ENCODE measurements at places on chromosomes 11 and 22.
A peak's percentile ranks its signal among the peaks of the same experiment; 100 is the strongest.

DNA sequence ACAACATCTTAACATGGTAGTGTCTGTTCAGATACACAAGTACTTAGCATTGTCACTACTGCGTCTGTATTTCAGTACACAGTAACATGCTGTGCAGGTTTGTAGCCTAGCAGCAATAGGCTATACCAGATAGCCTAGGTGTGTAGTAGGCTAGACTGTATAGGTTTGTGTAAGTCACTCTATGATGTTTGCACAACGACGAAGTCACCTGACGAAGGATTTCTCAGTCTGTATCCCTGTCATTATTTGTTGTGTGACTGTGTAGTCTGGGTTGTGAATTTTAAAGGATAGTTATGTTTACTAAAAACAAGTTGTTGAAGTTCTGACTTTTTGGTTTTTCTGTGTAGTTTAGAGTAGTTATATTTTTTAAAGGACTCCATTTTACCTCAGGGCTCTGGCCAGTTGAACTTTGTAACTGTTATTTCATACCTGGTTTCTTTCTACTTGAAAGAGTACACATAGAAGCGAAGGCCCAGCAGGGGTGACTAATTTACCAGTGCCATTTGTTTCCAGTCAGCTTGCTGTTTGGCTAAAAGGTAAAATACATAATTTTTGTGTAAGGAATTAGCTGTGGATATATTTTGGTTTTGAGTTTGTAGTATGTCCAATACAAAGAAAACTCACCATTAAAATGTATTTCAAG is 72.3 kb downstream of the PPP6R3 start:
- no peaks in the 10 kb centered on the region for H3K27me3 ChIP-seq
- H3K27ac ChIP-seq: no peak overlapping the region
- H3K36me3 ChIP-seq: peaks cover 29% of the 10 kb centered on the region
- peaks cover 73% of the 10 kb centered on the region for H3K4me1 ChIP-seq
- no peak for DNase-seq

- no peaks in the 10 kb centered on the region for H3K36me3 ChIP-seq
- H3K27me3 ChIP-seq: peaks cover 48% of the 10 kb centered on the region
- DNase-seq: no peak
- H3K4me3 ChIP-seq: no peak overlapping the region
- no peak overlapping the region for H3K27ac ChIP-seq
These were observed 81.5 kb downstream of the NAV2 start for GRCh38 chr11:19794161-19794560.

GRCh38 chr11:3132271-3132781 is 32.8 kb downstream of the OSBPL5 start:
- no peaks in the 10 kb centered on the region for H3K27me3 ChIP-seq
- H3K27ac ChIP-seq: peak overlapping the region; percentile 33
- H3K4me3 ChIP-seq: no peak overlapping the region
- H3K36me3 ChIP-seq: peaks cover 1% of the 10 kb centered on the region

DNA sequence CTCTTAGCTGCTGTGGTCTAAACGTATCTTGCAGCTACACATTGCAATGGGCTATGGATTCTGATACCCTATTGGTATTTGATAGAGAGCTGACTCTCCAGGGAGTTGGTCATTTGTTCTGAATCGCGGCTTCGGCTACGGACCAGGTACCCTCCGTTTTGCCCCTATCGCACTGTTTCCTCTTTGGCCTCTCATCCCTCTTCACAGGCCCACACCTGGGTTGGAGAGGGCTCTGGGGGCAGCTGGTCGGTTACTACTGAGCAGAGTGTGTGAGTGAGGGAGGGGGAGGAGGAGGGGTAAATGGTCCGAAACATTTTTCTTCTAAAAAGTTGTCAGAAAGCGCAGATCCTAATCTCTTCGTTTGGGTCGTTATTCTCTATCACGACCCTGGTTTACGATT is 48.8 kb upstream of the HSD17B12 start:
- no peaks in the 10 kb centered on the region for H3K4me1 ChIP-seq
- H3K27ac ChIP-seq: no peak overlapping the region
- peaks cover 2% of the 10 kb centered on the region for H3K36me3 ChIP-seq
- no peak overlapping the region for H3K4me3 ChIP-seq
- H3K27me3 ChIP-seq: peaks cover 77% of the 10 kb centered on the region
- DNase-seq: no peak

- H3K4me3 ChIP-seq: no peak overlapping the region
- peaks cover 17% of the 10 kb centered on the region for H3K4me1 ChIP-seq
- no peak overlapping the region for H3K27ac ChIP-seq
- no peaks in the 10 kb centered on the region for H3K36me3 ChIP-seq
These were observed 37.7 kb upstream of the FDX1 start for GRCh38 chr11:110392056-110392455.

DNA sequence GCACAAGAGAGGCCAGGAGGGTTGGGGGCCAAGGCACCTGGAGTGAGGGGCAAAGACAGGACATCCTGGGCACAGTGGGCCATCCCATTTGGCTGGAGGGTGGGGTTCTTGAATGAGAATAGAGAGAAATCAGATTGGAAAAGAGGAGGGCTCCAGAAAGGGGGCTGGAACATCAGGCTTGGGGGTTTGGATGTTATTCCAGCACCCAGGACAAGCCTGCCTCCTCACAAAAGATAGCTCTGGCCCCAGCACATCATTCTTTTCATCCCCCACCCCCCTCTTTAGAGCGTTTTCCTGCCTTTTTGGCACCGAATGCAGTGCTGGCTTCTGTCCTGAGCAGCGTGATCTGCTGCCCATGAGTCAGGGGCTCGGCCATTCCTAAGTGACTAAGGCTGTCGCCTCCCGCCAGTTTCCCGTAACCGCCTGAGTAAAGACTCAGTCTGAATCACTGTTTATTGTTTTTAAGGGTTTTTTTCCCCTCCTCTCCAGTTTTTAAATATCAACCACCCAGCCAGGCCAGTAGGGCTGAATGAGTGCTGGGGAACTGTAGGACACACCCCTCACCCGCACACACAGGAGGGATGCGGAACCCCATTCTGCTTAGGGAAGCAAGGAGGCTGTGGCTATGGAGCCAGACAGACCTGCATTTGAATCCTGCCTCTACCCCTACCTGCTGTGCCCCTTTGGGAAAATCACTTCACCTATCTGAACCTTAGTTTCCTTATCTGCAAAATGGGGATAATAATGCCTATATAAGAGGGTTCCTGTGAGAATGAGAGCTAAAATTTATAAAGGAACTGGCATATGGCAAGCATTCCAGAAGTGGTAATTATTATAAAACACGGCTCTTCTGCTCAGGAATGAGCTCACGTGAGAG is 32.4 kb upstream of the NAV2 start:
- H3K4me1 ChIP-seq: no peaks in the 10 kb centered on the region
- no peak overlapping the region for H3K27ac ChIP-seq
- no peak overlapping the region for H3K4me3 ChIP-seq
- no peaks in the 10 kb centered on the region for H3K36me3 ChIP-seq
- H3K27me3 ChIP-seq: peaks cover 37% of the 10 kb centered on the region

DNA sequence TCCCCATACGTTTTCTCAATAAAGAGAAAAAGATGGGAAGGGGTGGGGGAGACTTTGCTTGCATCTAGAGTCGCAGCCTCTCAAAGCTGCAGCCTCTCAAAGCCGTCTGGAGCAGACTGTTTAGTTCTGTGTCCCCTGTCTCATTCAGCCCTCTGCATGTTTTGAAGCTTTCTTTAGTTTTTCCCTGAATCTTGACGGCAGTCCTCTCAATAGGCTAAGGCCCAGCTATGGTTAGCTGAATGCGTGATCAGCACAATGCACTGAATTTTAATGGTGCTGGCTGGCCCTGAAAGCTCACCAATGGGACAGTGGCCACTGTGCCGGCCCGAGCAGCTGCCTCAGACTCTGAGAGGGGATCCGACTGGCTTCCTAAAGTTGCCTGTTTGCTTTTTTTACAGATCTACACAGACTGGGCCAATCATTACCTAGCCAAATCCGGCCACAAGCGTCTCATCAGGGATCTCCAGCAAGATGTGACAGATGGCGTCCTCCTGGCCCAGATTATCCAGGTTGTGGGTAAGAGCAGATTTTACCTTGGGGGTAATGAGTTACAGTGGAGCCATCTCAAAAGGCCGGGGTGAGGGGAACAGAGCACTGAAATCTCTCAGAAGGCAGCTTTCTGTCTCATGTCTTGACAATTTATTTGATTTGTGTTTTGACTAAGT is 119.6 kb downstream of the NAV2 start:
- DNase-seq: no peak
- H3K36me3 ChIP-seq: no peaks in the 10 kb centered on the region
- no peaks in the 10 kb centered on the region for H3K27me3 ChIP-seq
- no peak overlapping the region for H3K4me3 ChIP-seq
- H3K4me1 ChIP-seq: no peaks in the 10 kb centered on the region

GRCh38 chr11:100837311-100837710 is 150.2 kb downstream of the ARHGAP42 start:
- DNase-seq: no peak
- H3K4me1 ChIP-seq: no peaks in the 10 kb centered on the region
- no peak overlapping the region for H3K4me3 ChIP-seq
- no peak overlapping the region for H3K27ac ChIP-seq

DNA sequence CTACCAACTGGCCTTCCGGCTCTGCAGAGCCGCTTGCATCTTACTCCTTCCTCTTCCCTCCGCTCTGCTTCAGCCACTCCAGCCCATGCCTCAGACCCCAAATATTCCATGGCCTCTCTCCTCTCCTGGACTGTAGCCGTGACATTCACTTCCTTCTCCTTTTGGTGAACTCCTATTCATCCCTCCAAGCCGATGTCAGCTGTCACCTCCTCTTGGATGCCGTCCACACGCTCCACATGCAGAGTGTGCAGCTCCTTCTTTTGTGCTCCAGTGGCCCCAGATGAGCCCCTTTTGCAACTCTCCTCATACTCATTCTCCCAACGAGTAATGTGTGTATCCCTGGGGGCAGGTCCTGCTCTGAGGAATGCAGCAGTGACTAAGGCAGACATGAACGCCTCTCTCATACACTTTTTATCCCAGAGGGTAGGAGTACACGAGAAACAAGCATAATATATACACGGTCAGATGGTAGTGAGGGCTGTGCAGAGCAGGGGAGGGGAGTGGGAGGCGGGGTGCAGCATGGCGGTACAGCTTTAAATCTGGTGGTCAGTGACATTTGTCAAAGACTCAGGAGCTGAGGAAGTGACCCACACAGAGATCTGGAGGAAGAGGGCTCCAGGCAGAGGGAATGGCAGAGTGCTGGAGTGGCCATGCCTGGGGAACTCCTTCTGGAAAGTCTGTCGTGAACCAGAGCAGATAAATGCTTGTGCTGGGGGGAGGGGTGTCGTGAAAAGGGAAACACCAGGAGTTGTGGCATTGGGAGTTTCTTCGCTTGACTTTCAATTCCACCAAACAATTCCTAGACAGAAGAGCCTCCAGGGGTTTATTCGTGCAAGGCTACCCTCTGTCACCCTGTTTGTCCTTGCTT is 83.8 kb upstream of the ATXN10 start:
- H3K27ac ChIP-seq: no peak overlapping the region
- H3K4me3 ChIP-seq: no peak overlapping the region
- peaks cover 41% of the 10 kb centered on the region for H3K27me3 ChIP-seq

- no peak overlapping the region for H3K27ac ChIP-seq
- peaks cover 17% of the 10 kb centered on the region for H3K27me3 ChIP-seq
- H3K36me3 ChIP-seq: no peaks in the 10 kb centered on the region
- H3K4me3 ChIP-seq: no peak overlapping the region
- DNase-seq: no peak
- no peaks in the 10 kb centered on the region for H3K4me1 ChIP-seq
These were observed 39.9 kb downstream of the CWC15 start for GRCh38 chr11:94933223-94934130.

DNA sequence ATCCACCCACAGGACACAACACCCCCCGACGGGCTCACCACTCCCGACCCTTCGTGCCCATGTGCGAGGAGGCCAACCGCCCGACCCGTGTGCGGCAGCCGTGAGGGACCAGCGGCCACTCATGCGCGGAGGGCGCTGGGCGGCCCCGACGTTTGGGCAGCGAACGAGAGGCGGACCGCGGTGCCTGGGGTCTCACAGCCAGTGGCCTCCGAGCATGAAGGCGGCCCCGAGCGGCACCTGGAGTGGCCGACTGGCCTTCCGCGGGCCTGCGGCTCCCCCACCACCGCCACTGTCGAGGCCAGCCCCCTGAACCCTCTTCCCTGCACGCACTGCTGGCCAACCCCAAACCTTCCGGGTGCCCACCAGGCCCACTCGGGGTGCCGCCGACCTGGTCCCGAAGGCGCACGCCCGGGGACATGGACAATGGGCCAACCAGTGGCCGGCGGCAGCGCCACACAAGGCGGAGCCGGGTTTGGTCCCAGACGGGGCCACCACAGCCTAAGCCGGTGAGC is 4274.9 kb upstream of the OR11H1 start:
- no peaks in the 10 kb centered on the region for H3K27me3 ChIP-seq
- H3K27ac ChIP-seq: no peak overlapping the region
- no peaks in the 10 kb centered on the region for H3K36me3 ChIP-seq
- H3K4me3 ChIP-seq: no peak overlapping the region
- no peaks in the 10 kb centered on the region for H3K4me1 ChIP-seq
- no peak for DNase-seq

DNA sequence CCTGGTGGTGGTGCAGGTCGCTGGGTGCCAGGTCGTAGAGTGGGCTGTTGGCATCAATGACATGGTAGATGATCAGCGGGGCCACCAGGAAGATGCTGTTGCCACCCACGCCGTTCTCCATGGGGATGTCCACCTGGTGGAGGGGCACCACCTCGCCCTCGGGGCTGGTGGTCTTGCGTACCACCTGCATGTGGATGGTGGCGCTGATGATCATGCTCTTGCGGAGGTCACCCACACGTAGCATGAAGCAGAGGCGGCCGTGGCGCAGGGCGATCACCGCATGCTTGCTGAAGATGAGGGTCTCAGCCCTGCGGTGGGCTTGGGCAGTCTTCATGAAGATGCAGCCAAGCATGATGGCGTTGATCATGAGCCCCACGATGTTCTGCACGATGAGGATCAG is 1.2 kb downstream of the KCNJ11 start:
- no peak for DNase-seq
- H3K27ac ChIP-seq: no peak overlapping the region
- no peaks in the 10 kb centered on the region for H3K4me1 ChIP-seq

DNA sequence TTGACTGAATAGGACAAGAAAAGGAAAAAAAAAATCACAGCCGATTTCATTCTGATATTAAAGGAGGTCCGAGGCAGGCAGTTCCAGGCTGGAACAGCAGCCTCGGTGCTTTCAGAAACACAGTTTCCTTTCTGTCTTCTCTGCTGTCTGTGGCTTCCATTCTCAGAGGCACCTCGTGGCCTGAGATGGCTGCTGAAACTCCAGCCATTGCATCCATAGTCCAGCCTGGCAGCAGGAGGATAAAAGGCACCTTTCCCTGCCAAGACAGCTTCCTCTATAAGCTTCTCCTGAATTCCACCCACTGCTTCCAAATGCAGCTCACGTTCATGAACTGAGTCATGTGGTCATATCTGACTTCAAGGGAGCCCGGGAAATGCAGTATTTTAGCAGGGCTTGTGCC is 390.5 kb downstream of the TBC1D22A start:
- H3K4me3 ChIP-seq: no peak overlapping the region
- no peak for DNase-seq
- peak overlapping the region; percentile 85 for H3K27ac ChIP-seq
- peaks cover 7% of the 10 kb centered on the region for H3K36me3 ChIP-seq
- no peaks in the 10 kb centered on the region for H3K27me3 ChIP-seq

GRCh38 chr11:279966-280705 is 1.9 kb downstream of the NLRP6 start:
- H3K27me3 ChIP-seq: peaks cover 8% of the 10 kb centered on the region
- H3K4me1 ChIP-seq: peaks cover 45% of the 10 kb centered on the region
- peak overlapping the region; percentile 82 for H3K4me3 ChIP-seq
- no peak overlapping the region for H3K27ac ChIP-seq
- peaks cover 13% of the 10 kb centered on the region for H3K36me3 ChIP-seq
- DNase-seq: no peak

Data from central memory CD8-positive, alpha-beta T cell (primary cell).